ENCODE measurements at places on chromosomes 7 and 10.

- DNase-seq: no peak
Observed at GRCh38 chr7:21986096-21986495, 40.4 kb upstream of the CDCA7L start.

GRCh38 chr10:83108565-83109333 lies 1030.6 kb upstream of the GHITM start:
- no peak for DNase-seq

GRCh38 chr10:8055420-8056349 lies 1.2 kb downstream of the GATA3 start:
- no peak for DNase-seq

DNA sequence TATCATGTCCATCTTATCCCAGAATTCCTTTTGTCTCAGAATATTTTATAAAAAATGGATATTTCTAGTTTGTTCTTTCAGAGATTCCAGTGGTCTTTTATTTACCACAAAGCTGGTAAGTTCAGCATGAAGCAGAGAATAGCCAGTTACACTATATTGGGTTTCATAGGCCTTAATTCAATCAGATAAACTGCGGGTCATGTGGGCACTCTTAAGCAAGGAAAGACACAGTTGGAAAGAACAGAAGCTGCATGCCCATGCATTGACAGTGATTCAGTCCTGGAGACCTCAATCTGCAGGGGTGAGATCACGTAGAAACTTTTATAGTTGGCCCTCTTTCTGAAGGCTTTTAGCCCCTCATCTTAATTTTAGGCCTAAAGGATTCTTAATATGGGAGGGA lies 281.3 kb upstream of the IGFBP3 start:
- no peak for DNase-seq

DNA sequence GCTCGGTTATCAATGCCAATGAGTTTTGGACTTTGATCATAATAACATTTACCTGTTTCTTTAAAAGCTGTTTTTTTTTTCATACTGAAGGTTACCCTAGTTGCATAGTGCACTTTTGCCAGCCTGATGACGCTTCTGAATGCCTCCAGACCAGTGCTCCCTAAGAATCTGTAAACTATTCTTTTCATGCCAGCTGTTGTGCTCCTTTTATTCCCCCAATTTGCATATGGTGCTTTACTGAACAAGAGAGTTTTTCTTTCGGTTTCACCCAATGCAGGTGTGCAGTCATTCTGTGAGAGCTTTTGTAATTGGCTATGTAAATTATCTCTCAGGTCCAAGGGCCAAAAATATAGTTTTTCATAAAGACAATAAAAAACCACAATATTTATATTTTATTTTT lies 48.1 kb upstream of the GLCCI1 start:
- no peak for DNase-seq

DNA sequence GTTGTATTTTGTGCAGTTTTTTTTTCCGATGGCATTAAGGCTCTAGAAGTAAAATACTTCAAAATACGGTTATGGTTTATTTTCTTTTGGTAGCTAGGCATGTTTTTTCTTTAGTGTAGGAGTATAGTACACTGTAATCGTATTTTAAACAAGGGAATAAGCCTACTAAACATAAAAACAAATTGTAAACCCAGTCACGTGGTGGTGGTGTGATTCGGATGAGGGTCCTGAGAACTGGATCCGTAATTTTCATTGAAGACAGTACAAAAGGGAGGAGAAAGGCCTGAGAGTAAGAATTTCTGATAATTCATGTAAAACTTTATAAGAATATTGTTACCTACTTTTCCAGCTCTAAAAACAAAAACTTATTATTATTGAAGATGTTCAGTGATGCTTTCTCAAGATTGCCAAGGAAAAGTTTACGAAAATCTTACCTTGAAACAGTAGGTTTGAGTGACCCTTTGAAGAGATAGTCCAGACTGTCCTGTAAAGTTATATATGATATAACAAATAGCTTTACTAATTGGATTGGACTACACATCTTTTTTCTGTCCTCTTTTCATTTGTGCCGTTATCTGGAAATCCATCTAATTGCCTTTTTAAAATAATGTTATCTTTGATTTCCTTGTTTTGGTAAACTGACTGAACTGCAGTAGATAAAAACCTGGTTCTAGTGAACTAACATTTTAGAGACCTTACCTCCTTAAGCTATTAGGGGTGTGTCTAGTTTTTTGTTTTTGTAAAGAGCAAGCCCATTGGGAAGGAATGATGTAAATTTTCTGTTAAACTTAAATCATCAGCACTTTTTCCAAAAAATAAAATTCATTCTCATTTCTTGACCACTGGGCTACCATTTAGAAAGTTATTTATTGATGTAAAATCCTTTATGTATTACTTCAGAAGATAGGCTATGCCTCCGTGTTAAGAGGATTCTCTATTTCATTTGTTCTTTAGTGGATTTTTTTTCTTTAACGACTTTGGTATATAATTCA lies 1.0 kb upstream of the PBLD start:
- no peak for DNase-seq

DNA sequence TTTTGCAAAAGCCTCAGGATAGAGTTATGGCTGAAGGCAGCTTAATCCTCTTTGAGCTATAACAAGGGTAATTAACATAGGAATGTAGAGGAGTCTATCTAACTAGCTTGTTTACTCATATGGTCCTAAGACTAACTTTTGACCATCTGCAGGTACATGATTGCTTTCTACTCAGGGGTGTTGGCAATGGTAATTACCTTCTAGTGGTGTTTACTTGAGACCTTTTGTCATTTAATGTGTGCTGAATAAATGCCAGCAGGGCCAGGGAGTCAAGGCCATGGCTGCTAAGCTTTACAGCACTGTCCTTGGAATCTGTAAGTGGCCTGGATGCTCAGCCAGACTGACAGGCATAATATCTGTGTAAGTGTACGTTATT lies 1325.0 kb downstream of the XPNPEP1 start:
- no peak for DNase-seq

DNA sequence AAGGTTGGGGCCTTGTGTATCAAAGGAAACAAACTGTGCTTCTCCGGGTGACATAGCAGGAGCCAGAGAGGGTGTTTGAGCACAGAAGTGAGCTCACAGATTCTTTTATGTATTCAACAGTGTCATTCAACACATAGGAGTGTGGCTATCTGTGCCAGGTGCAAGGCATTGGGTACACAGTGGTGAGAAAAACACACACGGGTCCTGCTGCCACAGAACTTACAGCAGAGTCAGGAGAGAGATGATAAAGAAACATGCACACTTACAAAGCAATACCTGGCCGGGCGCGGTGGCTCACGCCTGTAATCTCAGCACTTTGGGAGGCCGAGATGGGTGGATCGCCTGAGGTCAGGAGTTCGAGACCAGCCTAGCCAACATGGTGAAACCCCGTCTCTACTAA lies 16.3 kb upstream of the ECHDC3 start:
- DNase-seq: no peak

DNA sequence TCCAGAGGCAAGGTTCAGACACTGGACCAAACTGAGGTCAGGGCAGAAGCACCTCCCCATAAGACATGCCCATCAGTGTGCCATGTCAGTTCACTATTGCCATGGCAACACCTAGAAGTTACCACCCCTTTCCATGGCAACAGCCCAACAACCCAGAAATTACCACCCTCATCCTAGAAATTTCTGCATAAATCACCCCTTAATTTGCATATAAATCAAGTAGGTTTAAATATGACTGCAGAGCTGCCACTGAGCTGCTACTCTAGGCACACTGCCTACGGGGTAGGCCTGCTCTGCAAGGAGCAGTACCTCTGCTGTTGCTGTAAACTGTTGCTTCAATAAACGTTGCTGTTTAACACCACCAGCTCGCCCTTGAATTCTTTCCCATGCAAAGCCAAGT lies 12.7 kb downstream of the STEAP2 start:
- no peak for DNase-seq

DNA sequence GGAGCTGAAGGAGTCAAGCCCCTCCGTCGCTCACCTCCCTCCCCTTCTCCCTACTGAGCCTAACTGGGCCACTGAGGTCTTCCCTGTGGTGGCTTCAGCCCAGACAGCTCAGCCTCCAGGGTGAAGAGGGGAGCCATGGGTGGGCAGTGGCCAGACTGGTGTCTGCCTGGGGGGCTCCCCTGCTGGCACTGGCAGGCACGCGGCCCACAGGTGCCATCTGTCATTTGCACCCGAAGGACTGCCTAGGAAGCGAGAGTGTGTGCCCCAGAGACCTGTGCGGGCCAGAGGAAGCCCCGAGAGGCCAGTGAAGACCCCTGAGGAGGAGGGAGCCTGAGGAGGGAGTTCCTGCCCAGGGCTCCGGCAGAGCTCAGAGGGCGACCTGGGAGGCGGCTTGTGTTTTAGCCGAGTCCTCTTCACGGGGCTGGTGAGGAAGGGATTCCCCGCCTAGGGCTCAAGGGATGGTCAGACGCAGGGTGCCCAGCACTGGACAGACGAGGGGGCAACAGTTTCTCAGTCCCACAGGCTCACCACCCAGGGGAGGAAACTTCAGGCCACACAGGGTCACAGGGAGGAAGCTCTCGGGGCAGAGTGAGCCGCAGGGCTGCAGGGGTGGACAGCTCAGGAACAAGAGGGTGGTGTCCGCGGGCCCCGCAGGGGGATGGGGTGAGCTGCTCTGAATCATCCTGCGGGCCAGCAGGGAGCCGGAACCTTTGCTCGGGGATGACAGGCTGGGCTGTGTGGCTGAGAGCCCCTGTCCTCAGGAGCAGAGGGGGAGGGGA lies 76.2 kb upstream of the PPP2R2D start:
- no peak for DNase-seq

GRCh38 chr7:11716185-11716584 lies 115.8 kb downstream of the THSD7A start:
- DNase-seq: no peak

- no peak for DNase-seq
Observed at GRCh38 chr7:85154282-85154937, 32.4 kb downstream of the SEMA3D start.

DNA sequence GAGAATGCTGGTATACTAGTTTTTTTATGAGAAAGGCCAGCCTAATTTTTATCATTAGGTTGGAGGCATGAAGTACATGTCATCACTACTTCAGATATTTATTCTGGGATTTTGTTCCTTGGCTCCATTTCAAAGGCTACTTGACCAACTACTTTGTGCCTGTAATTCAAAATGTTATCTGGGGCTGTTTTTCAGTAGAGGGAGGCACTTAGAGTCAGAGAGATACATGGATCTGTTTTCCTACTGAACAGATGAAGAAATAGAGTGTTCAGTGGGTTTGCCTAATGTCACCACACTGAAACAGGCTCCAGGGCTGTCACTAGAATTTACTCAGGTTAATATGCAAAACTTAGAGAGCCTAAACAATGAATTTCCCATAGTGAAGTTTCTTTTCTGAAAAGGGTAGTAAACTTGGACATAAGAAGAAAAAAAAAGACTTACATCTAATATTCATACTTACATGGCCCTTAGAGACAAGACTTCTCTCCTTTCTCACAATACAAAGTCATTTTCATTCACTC lies 127.3 kb upstream of the ITGB1 start:
- no peak for DNase-seq

GRCh38 chr10:24467136-24467535 lies 256.6 kb downstream of the ARHGAP21 start:
- DNase-seq: no peak

DNA sequence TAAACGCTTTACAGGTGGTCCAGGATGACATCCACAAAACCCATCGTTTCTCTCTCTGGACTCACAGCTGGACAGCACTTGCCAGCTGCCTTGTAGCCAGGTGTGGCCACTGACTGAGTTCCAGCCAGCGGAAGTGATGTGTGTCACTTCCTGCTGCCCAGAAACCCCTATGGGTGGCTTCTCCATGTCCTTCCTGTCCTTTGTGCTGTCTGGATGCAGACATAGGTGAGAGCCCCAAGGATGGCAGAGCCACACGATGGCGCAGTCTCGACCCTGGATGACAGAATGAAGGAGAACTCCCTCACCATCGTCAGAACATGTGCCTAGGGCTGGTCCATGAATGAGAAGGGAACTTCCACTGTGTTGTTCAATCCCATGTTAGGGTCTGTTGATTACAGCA lies 22.1 kb downstream of the NMT2 start:
- no peak for DNase-seq

DNA sequence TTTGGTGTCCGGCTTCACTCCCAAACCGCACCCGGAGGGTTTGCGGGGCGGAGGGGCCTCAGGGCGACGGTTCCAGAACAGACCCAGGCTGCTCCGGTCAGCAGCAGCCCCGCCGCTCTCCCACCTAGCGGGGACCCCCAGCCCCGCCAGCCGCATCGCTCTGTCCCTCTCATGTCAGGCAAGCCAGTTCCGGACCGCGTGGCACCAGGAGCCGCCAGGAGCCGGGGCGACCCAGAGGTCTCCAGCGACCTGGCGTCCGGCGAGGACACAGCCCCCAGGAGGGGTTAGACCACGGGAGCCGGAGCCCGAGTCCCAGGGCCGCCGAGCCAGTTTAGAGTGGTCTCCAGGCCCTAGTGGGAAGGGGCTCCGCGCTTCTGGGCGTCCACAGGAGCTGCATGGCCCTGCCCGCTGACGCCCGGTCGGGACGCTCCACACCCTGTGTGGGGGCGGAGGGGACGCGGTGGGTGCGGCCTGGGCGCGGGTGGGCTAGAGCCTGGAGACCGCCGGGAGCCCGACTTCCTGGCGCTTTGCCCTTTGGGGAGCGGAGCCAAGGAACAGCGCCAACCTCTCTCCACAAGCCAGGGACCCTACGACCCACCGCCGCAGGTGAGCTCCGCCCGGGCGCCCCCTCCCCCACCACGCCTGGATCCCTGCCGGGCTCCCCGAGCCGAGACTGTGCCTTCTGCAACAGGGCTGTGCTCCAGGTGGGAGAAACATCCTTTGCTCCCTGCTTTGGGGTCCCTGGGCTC lies 43.4 kb downstream of the ZNF117 start:
- no peak for DNase-seq

DNA sequence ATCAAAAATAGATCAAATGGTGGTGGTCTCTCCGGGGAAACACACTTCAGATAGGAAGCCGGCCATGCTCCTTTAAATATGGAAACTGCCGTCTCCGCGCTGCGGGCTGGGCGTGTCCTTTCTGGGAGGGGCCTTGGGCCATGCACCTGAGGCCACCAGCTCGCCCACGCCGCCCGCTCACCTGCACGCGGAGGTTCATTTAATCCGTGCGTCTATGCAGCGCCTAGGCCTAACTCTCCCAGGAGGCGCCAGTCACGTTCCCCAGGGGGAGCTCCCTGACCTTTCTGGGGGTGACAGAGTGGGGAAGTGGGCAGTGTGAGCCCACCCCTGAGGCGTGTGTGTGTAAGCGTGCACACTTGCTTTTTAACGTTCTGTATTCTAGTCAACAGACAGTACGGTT lies 64.0 kb downstream of the C10orf143 start:
- DNase-seq: no peak

All from non-pigmented ciliary epithelial cell (primary cell).